ENCODE measurements at places on chromosomes 11 and 22.

DNA sequence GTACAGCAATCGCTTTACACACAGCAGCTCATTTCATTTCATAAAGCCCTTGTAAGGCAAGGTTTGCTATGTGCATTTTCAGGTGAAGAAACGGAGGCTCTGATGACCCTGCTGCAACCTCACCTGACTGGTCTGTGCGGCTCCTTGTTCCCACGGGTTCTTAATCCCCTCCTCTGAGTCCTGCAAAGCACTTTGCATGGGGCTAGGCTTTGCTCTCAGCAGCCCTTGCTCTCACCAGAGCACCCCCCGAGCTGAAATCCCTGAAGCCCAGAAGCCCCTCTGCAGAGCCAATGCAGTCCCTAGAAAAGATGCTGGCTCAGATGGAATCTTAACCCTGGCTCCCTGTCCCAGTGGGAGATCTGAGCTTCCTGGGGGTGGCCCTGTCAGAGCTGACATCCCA is 11.0 kb upstream of the APOL6 start:
- DNase-seq = no peak

DNA sequence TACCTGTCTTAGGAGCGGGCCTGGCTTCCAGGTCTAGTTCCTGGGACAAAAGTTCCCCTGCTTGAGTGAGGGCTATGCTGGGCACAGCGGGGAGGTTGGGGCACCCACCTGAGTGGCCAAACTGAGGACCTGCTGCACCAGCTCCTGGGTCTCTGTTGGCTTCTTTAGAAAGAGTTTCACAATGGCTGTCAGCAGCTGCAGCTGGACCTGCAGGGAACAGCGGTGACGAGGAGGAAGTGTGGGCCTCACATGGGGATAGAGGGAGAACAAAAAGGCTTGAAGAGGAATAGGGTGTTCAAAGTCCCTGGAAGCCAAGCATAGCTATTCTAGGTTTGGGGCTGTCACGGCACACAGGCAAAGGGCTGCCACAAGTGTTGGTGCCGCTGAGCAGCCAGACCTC is 26.7 kb upstream of the RASL10A start:
- no peak for DNase-seq

- DNase-seq = no peak
Observed at GRCh38 chr11:88178191-88178590, 2.9 kb upstream of the RAB38 start.

DNA sequence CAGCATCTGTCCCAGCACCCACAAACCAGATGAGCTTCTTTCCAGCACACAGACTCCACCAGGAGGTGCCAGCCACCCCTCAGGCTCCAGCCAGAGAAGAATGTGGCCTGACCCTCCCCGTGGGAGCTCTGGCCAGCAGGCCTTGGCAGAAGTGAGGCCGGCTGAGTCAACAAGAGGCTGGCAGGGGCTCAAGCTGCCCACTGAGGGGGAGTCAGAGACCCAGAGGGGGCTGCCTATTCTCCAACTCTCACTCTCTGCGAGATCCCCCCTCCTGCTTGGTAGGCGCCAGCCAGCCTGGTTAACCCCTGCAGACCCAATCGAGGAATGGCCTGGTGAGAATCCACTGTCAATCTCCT is 10.6 kb upstream of the CDC42EP1 start:
- DNase-seq = no peak

DNA sequence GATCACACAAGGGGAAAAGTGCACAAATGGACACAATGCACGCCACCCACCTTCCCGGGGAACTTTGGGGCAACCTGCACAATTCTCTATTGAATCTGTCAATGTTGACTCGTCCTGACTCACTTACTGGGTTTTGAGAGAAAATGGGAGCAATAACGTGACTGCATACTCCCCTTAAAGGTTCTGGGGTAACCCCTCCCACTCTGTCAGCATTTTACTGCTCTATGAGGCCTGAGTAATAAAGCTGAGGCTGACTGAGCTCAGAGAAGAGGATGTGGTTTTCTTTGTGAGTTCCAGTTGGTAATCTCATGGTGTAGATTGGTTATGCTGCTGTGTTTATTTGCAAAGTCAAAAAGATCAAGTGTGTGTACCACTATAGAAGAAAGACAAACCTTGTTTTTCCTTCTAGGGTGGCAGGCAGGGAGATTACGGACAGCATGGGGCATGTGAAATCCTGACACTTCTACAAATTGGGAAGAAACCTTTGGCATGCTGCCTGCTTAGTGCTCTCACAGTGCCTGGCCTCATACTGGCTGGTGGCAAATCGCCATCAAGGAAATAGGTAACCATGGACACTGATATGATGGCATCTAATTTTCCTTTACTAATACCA is 16.1 kb upstream of the APOA1 start:
- DNase-seq = no peak

- DNase-seq = no peak
Observed at GRCh38 chr11:15489281-15489680, 374.6 kb downstream of the INSC start.

All from right renal pelvis (tissue), 4 donors.